Stimulated activated CD4-positive, alpha-beta T cell treated with anti-CD3 and anti-CD28 coated beads, Interleukin-12 subunit alpha, Interleukin-12 subunit beta, amount 100 ng/mL, for 24 hours (primary cell): ENCODE measurements at places on chromosomes 2 and 18.

GRCh38 chr2:239661334-239662312 lies 260.8 kb upstream of the HDAC4 start:
- no peak for DNase-seq

DNA sequence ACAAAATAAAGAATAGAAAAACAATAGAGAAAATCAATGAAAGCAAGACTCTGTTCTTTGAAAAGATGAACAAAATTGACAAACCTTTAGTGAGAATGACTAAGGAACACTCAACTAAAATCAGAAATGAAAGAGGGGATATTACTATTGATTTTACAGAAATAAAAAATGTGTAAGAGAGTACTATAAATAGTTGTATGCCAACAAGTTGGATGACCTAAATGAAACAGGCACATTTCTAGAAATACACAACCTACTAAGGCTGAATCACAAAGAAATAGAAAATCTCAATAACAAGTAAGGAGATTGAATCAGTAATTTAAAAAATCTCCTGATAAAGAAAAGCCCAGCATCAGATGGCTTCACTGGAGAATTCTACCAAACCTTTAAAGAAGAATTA lies 18.4 kb upstream of the MALL start:
- no peak for DNase-seq

DNA sequence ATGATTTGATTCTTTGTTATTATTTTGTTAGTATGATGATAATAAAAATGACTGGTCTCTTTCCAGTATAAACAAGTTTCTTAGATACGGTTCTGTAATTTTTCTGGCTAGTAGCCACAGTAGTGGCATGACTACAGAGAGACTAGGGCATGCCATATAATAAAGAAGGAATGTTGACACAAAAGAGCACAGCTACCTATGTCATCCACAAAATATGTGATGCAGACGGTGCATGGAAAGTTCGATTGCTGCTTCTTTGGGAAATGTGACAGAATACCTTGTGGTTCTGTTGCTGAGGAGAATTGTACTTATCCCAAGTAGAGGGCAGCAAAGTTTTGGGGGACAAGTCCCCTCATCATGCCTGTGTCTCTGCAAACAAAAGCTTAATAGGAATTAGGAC lies 26.1 kb upstream of the SETBP1 start:
- no peak for DNase-seq

- no peak for DNase-seq
Observed at GRCh38 chr2:180374502-180375281, 367.6 kb upstream of the CWC22 start.

DNA sequence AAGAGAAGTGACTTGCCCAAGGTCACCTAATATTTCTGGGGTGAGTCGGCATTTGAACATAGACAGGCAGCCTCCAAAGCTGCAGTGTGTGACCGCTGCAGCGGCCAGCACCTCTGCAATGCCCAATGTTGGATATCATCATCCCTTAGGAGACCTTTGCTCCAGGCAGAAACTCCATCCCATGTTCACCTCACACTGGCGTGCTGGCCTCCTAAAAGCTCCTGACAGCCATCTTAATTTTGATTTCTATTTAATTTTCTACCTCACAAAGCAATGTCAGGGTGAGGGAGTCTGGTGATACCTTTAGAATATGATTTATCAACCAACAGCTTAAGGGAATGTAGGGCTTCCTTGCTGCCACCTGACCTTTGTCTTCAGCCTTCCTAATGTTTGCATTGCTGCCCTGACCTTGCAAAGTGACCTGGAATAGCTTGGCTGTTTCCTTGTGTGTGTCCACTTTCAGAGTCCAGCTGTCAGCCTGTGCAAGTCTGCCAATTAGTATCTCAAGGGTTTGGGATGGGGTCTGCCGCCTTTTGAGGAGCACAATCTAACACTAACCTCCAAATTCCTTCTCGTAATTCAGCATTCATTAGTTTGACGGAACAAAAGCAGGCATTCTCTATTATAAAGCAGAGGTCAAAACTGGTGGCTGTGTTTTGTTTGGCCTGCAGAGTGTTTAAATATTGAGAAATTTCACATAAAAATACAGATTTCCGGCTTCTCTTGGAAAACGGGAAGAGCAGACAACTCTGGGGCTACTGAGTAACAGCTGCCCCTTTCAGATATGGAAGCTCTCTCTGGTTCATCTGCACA lies 127.6 kb downstream of the PLEKHM3 start:
- no peak for DNase-seq

GRCh38 chr18:8654503-8655451 lies 45.5 kb downstream of the RAB12 start:
- DNase-seq: no peak

DNA sequence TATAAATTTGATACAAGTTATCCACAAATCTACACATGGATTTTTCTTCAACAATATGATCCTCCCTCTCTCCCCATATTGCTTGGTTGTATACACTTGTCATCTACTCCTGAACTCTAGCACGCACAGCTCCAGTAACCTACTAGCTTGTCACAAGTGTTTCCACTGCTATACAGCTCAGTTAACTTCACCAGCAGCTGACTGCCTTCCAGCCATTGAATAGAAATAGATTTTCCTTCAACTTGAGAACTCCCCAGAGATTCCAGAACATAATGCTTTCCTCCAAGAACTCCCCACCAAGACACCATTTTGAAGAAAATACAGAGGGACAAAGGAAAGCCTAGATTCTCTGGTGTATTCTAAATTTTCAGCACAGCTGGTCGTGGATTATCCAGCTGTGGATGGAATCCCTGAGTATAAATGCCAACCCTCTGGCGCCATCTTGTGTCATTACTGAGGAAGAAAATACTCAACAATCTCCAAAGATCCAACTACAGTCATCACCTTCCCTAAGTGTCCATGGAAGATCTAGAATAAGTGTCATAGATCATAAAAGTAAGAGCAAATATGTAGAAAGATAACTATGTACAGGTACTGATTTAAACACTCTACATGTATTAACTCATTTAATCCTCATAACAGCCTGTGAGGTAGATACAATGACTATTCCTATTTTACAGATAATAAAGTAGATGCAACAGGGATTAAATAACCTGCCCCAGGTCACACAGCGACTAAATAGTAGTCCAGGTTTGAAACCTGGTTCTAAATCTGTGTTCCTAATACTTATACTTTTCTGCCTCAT lies 156.7 kb downstream of the ARHGAP28 start:
- no peak for DNase-seq

DNA sequence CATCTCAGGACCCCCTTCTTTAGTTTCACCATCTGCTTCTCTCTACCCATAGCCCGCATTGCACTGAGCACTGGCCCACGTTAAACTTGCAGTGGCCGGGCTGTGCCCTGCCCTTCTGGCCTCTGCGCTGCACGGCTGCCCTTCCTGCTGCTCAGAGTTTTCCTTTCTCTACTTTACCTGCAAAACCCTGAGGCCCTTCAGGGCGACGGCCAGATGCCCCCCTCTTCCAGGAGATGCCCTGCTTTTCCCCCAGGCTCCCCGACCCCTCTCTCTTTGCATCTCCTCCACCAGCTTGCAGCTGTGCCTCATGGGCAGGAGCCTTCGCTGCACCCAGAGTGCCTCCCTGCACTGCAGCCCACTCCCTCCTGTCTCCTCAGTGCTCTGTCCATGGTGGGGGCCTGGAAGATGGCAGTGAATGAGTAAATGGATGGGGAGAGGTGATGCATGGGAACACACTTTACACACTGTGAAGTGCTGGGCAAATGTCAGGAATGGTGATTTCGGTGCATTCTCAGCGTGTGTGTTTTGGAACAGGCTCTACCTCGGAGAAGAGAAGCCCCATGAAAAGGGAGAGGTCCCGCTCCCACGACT lies 53.8 kb downstream of the NTSR2 start:
- DNase-seq: no peak

DNA sequence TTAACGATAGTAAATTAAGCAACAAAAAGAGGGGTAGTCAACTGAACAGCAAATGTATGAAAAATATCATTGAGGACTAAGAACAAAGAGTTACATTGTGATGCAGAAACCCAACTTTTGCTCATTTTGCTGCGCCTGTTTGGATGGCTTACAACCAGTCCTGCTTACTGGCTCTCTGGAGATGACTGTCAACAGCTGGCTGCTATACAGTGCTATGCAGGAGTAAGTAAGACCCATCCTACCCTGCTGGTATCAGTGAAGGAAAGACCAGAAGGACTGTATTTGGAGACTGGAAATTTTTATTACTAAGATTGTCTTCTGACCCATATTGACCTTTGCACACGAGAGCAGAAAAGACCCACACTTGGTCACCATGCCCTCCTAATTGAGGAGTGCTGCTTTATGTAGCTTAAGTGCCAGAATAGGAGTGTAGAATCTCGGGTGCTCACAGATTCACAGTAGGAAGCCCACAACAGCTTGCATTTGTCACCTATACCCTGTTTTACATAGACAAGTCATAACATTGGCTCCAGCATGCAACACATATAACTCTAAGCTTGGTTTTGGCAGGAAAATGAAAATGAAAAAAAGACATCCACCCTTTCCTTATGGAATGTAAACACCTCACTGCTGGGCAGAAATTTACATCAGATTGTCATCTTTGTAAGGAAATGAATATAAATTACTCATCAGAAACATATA lies 1915.0 kb upstream of the CELF4 start:
- no peak for DNase-seq

DNA sequence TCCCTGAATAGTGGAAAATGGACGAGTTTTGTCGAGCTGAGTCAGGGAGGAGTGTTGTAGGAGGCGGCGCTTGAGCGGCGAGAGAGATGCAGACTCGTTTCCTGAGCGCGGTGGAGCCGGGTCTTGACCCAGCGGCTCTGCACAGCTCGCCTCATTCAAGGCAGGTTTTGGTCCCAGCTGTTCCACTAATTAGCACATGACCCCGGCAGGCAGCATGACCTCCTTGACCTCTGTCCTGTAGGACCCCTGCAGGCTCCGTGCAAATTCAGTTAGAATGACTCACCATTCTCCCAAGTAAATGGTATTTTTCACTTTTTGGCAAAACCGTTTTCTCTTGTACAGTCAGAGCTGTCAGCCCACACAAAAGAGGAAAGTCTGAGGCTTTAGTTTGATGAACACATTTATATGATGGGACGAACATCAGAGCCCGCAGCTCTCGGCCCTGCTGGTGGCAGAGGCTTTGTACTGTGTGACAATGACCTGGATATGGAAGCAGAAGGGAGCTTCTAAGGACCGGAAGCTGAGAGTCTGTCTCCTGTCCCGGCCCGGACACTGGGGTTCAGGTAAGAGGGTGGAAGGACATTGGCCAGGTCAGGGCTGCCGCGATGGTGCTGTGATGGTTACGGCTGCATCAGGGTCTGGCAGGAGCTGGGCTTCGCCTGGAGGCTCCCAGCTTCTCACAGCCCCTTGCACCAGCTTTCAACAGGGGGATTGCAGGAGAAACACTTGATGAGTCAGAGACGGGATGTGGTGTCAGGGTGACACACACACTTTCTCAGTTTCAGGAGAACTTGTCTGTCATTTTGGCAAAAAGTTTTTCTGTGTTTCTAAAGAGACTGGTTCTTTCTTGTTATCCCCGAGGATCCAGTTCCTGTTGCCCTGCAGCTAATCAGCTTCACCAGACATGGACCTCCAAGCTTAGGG lies 29.9 kb upstream of the ALKAL2 start:
- DNase-seq: no peak

- no peak for DNase-seq
Observed at GRCh38 chr2:233699424-233700027, 6.8 kb downstream of the UGT1A6 start.

- DNase-seq: no peak
Observed at GRCh38 chr2:127381762-127382161, 6.0 kb downstream of the MAP3K2 start.

DNA sequence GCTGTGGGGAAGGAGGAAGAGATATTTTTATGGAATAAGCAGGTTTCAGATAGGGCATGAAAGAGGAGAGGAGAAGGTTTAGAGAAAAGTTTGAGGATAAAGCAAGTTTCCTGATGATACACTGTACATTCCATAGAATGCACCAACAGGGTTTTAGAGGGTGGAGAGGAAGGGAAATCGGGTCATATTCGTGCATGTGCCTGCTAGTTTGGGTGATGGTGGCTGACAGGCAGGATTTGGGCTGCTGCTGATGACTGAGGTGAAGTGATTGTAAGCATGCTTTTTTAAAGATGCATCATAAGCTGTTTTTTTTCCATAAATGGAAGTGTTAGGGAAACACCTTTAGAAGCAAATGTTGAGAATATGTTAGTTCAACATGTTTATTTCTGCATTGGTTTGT lies 68.8 kb downstream of the PMAIP1 start:
- no peak for DNase-seq

- no peak for DNase-seq
Observed at GRCh38 chr18:44759925-44760342, 79.2 kb downstream of the SETBP1 start.

GRCh38 chr18:1438458-1438910 lies 533.8 kb downstream of the ADCYAP1 start:
- no peak for DNase-seq

DNA sequence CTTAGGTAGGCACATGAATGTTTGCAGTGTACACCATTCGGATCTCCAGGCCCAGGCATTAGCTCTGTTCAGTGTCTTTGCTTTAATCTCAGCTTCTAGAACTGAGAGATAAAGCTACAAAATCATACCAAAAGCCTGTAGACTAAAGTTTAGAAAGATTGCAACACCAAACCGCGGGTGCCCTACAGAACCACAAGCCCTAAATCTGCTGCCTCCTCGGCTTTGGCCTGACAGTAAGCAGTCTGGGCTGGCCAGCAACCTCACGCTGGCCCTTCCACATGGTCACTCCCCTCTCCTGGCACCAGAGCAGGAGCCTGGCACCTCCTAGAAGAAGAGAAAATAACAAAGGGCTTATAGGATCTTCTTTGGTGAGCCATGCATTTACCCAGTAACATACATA lies 8.9 kb upstream of the OSR1 start:
- no peak for DNase-seq
